ENCODE measurements at places on chromosomes 16 and 17.
A peak's percentile ranks its signal among the peaks of the same experiment; 100 is the strongest.

GRCh38 chr17:82449131-82449882, 1.2 kb downstream of the CYBC1 start:
- DNase-seq: no peak

- no peak for DNase-seq
Measured at GRCh38 chr16:85436636-85437165, 176.4 kb upstream of the GSE1 start.

DNA sequence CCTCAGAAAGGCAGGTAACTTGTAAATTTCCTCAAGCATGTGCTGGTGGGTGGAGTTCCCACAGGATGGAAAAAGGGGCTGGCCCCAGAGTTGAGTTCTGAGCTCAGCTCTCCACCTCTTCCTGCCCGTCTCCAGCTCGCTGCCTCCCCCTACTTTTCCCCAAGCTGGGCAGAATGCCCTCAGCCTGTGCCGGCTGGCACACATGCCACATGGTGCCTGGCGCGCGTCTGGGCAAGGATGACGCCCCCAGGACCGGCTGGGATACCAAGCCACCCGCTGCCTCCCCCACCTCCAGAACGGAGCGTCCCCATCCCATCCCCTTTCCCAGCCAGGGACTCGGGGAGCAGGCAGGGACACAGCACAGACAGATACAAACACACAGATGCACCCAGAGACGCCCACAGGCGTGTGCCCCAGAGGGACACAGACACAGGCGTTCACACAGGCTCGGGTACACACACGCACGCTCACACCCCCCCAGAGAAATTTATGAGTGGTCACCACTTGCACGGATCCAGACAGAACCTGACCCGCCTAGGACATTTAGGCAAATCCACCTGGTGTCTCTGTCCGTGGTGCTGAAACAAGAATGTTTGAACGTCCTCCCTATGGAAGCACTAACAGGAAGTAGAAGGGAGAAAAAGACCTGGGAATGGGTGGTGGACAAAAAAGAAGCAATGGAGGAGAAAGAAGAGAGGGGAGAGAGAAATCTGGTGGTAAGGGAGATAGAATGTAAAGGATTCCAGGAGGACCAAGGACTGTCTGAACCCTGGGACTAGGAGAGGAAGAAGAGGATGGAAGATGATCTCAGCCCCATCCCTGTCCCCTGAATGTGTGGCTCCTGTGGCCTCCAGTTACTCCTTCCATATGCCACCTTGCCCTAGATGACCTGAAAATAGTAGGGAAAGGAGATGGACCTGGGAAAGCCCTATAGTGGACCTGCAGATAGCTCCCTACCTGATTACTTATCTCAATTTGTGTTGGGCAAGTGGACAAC, 15.5 kb downstream of the NEUROD2 start:
- DNase-seq: peak; percentile 61

DNA sequence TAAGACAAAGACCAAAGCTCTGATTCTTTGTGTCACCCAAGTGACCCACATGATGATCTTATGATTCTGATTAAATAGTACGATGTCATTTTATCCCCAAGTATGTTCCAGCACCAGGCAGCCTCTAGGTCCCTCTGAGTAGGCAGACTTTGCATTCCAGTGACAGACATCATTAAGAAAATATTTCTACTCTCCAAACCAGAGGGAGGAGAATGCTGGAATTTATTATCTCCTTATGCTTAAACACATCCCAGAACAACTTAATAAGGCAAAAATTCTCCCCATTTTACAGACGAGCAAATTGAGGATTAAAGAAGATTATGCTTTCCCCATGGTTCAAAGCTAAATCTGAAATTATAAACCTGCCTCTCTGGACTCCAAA, 192.8 kb upstream of the CDH11 start:
- peak; percentile 48 for DNase-seq

GRCh38 chr17:71764505-71764904, 356.3 kb upstream of the SOX9 start:
- DNase-seq: no peak

DNA sequence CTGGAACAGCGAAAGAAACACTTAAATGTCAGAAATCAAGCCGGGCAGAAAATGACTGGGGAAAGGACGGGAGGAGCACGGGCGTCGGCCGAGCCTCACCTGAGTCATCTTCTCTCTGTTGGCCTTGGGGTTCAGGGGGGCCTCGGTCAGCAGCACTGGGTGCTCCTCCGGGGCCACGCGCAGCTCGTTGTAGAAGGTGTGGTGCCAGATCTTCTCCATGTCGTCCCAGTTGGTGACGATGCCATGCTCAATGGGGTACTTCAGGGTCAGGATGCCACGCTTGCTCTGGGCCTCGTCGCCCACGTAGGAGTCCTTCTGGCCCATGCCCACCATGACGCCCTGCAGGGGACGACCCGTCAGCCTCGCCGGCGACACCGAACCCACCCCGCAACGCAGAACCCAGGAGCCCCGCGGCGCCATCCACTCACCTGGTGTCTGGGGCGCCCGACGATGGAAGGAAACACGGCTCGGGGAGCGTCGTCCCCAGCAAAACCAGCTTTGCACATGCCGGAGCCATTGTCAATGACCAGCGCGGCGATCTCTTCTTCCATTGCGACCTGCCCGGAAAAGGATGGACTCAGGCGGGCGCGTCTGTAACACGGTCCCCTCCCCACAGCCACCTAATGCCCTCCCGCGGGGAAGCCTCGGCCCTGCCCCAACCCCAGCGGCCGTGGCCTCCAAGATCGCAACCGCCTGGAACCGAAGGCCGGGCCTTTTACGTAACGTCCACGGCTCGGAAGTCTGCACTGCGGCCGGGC, 616 bp downstream of the ACTG1 start:
- peak; percentile 42 for DNase-seq

DNA sequence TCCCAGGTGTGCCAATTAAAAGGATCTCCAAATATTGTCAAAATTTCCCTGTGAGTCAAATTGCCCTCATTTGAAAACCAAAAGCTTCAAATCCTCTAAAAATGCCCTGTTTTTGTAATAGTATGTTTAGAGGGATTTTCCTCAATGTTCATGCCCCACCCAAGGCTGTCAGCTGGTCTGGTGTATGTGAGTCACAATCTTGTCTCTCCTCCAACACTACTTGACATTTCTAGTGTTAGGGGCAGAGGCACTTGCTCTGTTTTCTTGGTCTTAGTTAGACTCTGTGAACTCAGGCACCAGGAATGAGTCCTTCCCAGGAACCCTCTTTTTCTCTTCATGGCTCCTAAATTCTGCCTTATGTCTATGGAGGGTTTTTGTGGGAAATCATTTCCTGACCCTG, 634.8 kb downstream of the KCNJ2 start:
- DNase-seq: peak; percentile 80

GRCh38 chr16:6857575-6857974, 475.1 kb upstream of the RBFOX1 start:
- no peak for DNase-seq

DNA sequence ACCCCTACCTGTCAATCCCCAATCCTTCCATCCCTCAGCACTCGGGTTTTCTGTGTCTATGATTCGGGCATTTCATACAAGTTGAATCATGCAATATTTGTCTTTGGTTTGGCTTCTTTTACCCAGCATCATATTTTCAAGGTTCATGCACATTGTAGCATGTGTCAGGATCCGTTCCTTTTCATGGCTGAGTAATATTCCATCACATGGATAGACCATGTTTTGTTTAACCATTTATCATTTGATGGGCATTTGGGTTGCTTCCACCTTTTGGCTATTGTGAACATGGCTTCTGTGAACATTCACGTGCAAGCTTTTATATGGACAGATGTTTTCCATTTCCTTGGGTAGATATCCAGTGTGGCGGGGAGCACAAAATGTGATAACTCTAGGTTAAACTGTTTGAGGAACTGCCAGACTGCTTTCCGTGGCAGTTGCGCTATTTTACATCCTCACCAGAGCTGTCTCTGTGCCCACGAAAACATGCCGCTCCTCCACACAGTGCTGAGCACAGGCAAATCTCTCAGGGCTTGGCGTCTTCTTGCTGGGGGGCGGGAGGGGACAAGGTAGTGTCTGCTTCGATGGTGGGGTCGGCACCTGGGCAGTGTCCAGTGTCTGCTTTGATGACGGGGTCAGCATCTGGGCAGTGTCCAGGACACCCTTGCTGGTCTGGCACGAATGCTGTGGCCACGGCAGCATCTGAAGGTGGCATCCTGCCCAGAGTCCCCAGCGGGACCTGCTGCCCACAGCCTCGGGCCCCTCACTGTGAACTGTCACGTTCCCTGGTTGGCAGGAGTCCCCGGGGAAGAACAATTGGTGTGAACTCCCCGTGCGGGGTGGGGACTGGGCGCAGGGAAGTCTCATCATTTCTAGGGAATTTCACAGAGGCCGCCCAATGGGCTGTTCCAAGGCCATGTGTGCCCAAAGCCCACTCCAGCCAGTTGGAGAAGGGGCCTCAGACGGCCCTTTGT, 32.4 kb upstream of the JPH3 start:
- no peak for DNase-seq

GRCh38 chr17:13044572-13045065, 26.8 kb upstream of the ELAC2 start:
- DNase-seq: peak; percentile 62
